ENCODE measurements at places on chromosomes 5 and 9.

DNA sequence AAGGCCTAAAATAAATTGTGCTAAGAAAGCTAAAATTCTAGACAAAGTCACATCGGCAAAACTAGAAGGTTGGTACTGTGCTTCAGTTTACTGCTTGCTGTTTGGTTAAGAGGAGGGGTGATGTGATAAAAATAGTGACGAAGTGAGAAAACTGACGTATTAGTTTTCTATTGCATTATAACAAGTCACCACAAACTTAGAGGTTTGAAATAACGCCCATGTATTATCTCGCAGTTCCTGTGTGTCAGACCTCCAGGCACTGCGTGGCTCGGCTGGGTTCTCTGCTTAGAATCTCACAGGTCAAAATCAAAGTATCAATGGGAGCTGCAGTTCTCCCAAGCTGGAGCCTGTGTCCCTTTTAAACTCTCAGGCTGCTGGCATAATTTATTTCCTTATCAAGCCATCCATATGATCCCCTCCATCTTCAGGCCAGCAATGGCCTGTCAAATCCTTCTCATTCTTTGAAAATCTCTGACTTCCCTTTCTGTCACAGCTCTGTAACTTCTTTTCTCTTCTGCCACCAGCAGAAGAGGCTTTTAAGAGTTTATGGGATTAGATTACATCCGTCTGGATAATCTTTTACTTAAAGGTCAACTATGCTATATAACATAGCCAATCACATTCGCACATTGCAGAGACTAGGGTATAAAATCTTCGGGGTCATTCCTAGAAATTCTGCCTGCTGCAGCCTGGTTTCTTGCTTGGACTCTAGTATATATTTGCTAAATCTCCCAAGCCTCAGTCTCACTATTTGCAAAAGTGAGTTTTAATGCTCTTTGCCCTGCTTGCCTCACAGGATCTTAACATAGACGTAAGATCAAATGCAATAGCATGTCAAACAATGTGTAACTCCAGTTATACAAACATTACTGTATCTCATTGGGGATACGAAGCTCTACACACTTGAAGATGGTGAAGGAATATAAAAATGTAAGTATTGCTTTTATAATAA, 104.0 kb upstream of the CDKN2B start:
- DNase-seq = no peak

DNA sequence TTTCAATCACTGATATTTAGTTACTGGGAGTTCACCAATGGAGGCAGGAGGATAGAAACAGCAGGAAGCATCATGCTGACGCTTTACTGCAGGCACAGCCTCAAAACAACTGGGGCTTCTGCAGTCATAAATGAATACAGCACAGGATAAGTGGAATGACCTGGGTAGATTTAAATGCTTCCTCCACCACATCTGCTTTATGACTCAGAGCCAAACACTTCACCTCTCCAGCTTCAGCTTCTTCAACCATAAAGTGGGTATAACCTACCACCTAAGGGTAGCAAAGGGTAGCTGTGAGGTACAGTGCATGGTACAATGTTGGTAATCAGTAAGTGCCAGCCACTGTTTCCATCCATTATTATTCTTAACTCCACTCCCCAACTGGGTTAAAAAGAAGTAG, 28.4 kb downstream of the RASEF start:
- DNase-seq = no peak

DNA sequence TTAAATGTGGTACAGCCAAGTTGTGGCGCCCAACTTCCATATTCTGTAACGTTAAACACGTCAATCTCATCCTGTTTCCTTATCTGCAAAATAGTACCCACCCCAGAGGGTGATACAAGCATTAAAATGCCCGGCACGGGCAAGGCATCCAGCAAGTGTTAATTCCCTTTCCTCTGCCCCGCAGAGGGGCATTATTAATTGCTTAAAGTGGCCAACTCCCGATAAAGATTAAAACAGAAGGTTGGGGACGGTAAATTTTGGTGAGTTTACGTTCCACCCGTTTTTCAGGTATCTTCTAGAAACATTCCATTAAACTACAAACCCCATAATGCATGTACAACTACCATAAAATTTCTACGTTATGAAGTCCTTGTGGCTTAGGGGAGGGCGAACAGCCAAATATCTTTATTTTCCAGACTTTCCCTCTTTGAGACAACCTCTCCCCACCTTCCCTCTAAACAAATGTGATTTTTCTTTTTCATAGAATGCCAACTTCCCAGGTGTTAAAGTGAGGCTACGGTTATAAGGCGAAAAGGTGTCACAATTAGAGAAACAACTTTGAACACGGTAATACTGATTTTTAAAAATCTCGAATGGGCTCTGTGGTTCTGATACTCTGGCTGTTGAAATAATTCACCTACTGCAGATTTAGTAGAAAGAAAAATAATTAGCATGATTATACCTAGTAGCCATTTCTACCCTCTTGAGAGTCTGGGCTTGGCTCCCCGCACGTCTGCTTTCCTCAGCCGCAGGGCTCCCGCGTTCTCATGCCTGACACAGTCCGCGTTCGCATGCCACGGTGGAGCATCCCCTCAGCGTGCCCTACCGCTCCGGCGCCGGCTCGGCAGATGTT, 1.2 kb upstream of the GPBP1 start:
- DNase-seq = no peak

GRCh38 chr9:95125652-95126051, 191.9 kb downstream of the FANCC start:
- no peak for DNase-seq

- no peak for DNase-seq
Observed at GRCh38 chr9:93669116-93669957, 93.0 kb downstream of the PHF2 start.

DNA sequence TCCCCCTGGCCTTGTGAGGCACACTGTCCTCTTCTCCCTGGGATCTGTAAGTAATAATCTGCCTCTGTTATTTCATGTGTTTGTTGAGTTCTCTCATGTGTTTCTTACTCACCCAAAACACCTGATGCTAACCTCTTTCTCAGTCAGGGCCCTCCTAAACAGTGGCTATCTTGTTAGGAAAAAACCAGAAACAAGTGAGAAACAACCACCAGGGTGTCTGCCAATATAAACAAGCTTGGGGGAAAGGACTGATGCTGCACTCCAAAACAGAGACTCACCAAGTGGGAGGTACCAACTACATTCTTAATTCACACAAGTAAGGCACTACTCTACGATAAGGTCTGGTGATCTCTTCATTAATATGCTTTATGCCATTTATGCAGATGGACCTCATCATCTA, 564.4 kb downstream of the SEMA5A start:
- DNase-seq = no peak

GRCh38 chr9:69444021-69444420, 119.0 kb downstream of the ENTREP1 start:
- no peak for DNase-seq

- DNase-seq = no peak
Observed at GRCh38 chr5:137036640-137037039, 462.5 kb downstream of the SPOCK1 start.

- DNase-seq = no peak
Observed at GRCh38 chr9:69660304-69660703, 11.9 kb downstream of the APBA1 start.

DNA sequence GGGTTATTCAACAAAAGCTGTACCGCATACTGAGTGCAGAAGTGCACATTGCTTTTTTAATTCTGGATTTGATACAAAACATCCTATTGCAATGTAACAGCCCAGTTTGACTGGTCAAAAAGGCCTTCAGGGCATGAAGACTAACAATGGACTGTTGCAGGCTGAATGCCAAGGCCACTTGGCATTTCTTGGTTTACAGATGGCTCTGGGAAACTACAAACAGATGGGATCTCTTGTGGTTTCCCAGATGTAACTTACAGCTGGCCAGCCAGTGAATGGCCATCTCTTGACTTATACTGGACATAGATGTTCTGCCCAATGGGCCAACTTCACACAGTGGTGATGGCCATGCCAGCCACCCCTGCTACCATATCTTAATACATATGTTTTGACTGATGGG, 36.8 kb downstream of the UGT3A2 start:
- DNase-seq = no peak

DNA sequence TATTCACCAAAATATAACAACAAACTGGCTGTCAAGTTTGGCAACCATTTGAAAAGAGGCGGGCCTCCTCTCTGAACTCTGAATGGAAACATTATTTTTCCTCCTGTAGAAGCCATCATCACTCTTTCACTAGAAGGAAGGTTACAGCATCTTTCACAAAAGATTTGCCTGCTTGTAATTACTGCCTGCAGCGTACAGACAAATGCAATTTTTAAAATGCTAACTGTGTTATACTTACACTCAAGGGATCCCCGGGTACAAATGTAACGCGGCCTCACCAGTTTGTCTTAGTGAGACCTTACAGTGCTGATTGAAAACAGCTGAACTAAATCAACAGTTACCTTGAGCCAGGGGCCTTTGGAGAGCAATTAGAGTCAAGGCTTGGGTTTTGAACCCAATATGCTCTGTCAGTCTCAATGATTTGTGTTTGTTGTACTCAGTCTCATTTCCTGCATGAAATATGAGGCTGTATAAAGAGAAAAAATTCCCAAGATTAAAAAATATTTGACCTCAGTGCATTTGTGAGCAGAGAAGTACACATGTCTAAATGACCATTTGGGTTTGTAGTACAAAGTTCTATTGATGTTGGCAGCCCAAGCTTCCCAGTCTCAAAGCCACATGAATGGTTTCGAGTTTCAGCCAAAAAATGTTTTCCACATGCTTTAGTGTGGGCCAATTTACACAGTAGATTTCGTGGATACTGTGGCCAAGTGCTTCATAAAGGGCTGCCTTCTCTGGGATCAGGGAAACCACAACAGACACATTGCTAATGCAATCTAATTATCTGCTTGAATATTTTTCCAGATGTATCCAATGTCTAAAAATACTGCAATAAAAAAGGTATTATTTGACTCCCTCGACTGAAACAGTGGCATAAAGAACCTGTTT, 500.0 kb downstream of the SPATA31D1 start:
- no peak for DNase-seq

GRCh38 chr9:24901319-24901718, 355.6 kb upstream of the IZUMO3 start:
- no peak for DNase-seq

- no peak for DNase-seq
Observed at GRCh38 chr9:117485176-117485575, 70.3 kb upstream of the ASTN2 start.

DNA sequence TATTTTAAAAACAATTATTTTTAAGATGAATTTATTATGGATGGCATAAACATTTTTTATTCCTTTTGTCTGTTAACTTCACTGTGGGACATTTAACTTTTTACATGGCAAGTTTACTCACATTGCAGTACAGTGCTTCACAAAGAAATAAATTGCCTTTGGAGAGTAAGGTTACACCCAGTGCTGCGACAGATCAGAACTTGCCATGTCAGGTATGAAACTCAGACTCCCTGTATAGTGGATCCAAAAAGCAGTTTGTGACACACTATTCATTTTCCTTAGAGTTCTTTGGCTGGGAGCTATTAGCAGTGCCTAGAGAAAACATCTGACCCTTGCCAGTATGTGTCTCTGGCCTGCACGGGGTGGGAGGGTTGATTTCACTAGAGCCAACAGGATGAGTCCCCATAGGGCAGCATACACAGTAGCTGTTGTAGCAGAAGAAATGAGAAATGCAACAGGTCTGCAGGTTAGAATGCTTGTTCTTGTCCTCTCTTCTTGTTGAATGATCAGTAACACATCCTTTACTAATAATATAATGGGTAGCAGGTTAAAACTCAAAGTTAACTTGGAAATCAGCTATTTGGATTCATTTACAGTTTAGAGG, 42.9 kb downstream of the STARD4 start:
- no peak for DNase-seq

GRCh38 chr9:32957358-32957757, 44.1 kb downstream of the APTX start:
- no peak for DNase-seq

- DNase-seq = no peak
Observed at GRCh38 chr5:505951-506525, 18.2 kb downstream of the SLC9A3 start.

DNA sequence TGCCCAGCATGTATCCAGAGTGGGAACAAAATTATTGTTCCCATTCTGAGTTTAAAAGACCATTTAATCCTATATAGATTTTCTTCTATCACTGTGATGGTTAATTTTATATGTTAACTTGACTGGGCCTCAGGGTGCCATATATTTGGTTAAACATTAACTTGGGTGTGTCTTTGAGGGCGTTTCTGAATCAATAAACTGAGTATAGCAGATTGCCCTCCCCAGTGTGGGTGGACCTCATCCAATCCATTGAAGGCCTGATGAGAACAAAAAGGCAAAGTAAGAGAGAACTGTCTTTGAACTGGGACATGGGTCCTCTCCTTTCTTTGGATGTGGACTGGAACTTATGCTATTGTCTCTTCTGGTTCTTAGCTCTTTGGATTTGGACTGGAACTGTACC, 17.3 kb downstream of the RIOK2 start:
- DNase-seq = no peak
